ENCODE measurements at places on chromosomes 3 and 15. TPM values are rescaled to one million over a fixed set of nuclear protein-coding genes. Genes with fewer than 3 reads are reported as not detected.

- DNase-seq = no peak
These were observed 40.3 kb upstream of the TBC1D5 start for GRCh38 chr3:17782751-17783150.

DNA sequence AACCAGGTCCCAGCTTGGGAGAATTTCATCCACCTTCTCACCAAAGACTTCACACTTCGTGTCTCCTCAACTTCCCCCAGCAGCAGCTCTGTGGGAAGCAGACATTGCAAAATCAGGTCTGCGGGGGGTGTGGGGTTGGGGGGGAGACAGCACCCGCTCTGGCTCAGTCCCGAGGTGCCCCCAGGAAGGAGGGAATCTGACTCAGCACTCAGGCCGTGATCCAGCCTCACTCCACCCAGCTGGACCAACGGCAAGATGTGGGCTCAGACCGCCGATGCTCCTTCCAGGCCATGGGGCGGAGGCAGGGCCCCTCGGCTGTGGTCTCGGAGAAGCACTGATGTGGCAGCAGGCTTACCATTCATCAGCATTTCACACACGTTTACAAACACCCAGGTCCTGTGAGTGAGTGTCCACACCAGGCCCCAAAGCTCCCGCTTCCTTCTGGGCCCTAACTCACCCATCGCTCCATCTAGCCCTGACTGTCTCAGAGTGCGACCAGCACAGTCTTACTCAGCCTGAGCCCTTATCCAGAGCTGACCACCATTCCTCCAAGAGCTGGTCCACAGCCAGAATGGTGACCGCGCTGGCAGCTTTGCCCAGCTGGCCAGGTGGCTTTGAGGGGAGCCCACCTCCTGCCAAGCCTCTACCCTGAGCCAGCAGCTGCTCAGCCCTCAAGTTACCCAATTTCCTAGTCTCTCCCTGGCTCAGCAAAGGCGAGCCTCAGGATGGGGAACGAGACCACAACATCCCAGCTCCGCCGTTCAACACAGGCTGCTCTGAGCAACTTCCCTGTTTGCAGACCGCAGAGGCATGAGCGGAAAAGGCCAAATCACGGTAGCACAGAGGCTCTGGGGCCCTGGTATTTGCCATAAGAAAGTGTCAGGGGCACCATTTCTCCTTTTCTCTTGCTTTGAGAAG, 3.3 kb downstream of the STAB1 start:
- no peak for DNase-seq

- DNase-seq = no peak
These were observed 452.0 kb downstream of the GABRG3 start for GRCh38 chr15:27422997-27423396.

DNA sequence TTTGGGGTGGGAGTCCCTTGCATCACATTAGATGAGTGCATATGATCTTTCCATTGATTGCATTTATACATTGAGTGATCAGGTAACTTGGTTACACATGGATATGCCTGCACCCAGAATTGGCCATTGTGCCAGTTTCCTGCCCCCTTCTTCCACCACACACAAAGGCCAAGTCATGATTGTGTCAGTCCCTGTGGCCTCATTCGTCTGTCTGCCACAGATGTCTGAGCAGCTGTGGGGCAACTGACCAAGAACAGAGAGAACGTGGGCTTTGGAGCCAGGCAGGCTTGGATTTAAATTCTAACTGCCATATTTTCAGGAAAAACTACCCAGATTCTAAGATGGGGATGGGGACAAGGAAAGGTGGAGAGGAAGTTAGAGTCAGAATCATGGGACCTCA, 27.0 kb downstream of the CCNL1 start:
- DNase-seq = no peak

- DNase-seq = no peak
These were observed 47.0 kb upstream of the USP3 start for GRCh38 chr15:63457379-63457778.

DNA sequence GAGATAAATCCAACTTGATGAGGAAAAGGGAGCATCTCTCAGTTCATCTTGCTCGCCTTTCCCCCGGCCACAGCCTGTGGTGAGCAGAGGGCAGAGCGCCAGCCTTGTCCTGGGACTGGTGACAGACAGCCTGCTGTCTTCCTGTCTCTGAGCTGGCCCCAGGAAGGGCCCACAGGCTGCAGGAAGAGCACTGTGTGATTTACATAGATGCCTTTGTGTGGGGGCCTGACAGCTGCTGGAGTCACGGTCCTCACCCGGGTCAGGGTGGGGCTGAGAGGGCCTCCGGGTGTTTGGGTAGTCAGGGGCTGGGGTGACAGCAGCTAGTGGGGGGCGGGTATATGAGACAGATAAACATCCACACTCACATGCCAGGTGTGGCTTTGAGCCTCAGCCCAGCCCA, 29.3 kb downstream of the PLA2G4D start:
- no peak for DNase-seq

DNA sequence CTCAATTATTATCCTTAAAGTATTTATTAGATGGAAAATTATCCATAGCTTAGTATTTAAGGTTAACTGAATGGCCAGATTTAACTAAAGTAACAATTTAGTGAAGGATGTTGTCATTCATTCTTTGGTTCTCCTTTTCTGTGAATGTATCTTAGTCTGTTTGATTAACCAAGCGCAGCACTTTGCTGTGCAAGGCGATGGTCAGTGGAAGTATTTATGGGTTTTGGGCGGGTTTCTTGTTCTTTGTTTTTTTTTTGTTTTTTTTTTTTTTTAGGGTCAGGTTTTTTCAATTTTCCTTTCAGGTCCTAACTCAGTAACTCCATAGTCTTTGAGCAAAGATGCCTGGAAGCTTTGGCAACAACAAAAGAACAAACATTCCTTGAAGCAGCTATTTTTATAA, 328.8 kb downstream of the PTPRG start:
- no peak for DNase-seq

The DLL4 gene
- not detected for total RNA-seq

The GP9 gene
- total RNA-seq = not detected

The ITPKA gene
- 0.44 TPM for total RNA-seq

The CRYGS gene
- 1.1 TPM for total RNA-seq

The NR1I2 gene
- total RNA-seq = not detected
